ENCODE measurements at places on chromosomes 3 and 15.

- no peak for DNase-seq
These were observed 3.8 kb downstream of the ATG3 start for GRCh38 chr3:112557976-112558375.

DNA sequence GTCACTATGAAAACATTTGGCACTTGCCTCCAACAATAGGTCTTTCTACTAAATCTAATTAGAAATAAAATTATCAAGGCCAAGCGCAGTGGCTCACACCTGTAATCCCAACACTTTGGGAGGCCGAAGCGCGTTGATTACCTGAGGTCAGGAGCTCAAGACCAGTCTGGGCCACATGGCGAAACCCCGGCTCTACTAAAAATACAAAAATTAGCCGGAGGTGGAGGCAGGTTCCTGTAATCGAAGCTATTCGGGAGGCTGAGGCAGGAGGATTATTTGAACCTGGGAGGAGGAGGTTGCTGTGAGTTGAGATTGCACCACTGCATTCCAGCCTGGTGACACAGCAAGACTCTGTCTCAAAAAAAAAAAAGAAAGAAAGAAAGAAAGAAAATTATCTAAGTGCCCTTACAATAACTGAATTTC is 1.6 kb upstream of the PLD1 start:
- no peak for DNase-seq

DNA sequence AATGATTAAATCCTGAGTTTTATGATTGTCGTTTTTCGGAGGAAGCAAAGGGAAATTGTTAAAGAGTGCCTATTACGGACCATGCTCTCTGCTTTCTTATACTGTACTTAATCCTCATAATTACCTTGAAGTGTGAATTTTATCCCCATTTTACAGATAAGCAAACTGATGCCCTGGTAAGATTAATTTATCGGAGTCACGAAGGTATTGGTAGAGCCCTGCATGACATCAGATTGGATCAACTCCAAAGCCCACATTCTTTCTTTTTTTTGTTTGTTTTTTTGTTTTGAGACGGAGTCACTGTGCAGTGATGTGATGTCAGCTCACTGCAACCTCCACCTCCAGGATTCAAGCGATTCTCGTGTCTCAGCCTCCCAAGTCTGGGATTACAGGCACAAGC is 1.6 kb upstream of the GNB4 start:
- DNase-seq, result no peak

- DNase-seq, result no peak
These were observed 6.0 kb downstream of the POLG start for GRCh38 chr15:89328398-89329254.

DNA sequence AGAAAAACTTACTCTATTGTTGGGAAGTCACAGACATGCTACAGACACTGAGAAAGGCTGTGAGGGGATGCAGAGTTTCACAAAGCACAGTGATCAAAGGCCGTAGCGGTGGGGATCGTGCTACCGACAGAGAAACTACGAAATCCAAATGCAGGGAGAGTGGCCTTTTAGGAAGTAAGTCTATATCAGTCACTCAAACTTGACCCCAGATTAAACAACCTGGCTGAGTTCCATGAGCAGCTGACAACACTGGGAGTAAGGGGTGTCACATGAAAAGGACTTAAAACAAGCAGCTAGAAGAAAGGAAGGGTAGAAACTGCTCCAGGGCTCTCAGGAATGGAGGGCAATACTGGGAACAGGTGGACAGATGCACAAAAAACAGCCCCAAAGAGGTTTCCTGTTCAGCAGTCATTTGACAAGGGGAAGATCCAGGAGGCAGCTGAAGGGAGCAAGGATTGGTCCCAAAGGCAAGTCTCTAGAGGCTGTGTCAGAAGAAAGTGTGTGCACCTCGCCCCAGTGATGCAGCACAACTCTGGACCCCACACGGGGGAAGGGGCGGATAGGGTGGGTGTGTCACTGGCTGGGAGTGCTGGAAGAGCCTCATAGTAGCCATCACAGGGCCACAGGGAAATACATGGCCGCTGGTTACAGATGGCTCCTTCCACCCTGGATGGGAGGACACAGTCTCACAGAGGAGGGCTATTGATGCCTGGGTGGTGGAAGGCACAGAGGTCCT is 20.3 kb upstream of the HDAC11 start:
- no peak for DNase-seq

GRCh38 chr3:145623349-145623748 is 537.6 kb downstream of the PLOD2 start:
- DNase-seq, result no peak

DNA sequence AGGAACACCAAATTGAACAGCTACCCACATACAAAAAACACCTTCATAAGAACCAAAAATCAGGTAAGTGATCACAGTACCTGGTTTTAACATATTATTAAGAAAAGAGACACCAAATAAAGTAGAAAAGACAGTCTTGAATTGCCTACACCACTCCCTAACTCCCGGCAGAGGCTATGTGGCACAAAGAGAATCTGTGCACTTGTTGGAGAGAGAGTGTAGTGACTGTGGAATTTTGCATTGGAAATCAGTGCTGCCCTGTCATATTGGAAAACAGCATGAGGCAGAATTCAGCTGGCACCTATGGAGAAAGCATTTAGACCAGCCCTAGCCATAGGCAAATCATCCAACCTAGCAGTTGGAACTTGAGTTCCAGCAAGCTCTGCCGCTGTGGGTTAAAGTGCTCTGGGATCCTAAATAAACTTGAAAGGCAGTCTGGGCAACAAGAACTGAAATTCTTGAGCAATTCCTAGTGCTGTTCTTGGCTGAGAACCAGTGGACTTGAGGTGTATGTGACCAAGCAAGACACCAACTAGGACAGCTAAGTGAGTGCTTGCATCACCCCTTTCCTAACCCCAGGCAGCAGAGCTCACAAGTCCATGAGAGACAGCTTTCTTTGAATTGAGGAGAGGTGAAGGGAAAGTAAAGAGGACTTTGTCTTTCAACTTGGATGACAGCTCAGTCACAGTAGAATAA is 969.6 kb upstream of the ALCAM start:
- no peak for DNase-seq

DNA sequence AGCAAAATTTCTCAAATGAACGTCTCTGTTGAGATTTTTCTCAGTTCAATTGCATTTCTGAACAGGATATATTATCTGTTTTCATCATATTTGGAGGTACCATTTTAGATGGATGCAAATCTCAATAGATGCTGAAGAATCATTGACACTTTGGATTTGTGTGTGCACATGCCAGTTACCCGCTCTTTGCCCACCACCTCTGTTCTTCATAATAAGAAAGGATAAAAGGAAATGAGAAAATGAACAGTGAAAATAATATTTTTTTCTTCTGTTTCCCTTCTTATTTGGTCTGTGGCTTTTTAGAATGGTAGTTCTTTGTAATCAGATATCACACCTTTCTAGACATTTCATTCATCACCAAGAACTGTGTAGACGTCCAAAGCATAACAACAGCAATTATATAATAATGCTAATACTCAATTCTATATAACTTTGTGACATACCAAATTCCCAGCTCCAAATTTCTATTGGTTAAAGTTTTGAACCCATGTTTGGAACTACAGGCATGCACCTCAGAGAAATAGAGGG is 256.7 kb upstream of the SATB1 start:
- DNase-seq, result no peak

All from NCI-H524 treated with DMSO at 0.1 percent for 48 hours (cell line).